ENCODE measurements at places on chromosomes 7 and 10.

DNA sequence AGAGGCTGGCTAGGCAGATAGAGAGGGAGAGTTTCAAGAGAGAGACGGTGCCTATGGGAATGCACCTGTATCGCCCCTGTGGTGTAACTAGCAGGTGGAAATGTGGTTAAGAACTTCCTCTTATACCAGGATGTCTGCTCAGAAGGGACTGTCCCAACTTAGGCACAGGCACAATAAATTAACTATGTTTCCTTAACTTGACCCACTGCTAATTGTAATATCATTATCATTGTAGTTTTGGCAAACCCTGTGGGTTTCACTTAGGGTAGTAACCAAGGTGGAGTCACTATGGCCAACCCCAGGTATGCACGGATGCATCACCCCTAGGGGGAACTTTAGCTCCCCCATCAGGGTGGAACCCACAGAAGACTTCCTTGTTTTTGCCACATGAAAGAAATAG is 455.7 kb downstream of the DGKB start:
- peak; percentile 1 for DNase-seq

- peak; percentile 52 for DNase-seq
Observed at GRCh38 chr7:73451780-73452398, 18.3 kb downstream of the FZD9 start.

DNA sequence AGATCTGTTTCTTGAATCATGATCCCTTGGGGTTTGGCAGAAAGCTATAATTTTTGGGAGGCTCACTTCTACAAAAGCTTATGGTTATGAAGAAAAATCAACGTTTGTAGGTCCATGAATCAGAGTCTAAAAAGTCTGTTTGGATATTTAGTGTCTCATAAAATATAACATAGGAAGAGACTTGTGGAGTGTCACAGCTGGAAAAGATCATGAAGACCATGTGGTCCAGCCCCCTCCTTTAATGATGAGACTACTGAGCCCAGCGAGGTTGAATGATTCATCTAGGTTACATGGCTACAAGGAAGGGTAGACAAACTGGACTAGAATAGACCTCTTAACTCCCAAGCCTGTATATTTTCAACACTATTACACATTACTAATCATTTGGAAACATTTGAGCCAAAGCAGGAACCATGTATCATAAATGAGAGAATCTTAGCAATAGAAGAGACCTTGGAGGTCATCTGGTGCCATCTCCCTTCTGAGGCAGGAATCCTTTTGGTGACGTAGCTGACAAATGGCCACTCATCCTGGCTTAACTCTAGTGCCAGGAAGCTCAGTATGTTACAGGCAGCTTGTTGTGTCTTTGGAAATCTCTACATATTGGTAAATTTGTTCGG is 152.5 kb downstream of the CREB5 start:
- no peak for DNase-seq

DNA sequence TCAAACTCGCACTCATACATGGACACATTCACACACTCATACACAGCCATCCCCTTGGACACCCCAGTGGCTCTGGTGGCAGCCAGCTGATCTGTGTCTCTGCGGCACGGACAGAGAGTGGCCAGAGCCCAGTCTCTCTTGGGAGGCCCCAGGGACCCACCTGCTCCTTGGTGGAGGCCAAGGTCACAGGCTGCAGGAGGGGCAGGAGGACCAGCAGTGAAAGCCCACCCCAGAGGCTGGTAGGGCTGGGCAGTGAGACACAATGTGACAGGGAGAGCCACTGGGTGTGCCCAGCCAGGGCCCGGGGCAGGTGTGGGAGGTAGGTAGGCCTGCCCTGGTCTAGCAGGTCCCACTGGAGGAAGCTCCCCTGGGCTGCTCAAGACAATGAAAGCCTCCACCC is 18.5 kb downstream of the SHH start:
- DNase-seq = no peak

DNA sequence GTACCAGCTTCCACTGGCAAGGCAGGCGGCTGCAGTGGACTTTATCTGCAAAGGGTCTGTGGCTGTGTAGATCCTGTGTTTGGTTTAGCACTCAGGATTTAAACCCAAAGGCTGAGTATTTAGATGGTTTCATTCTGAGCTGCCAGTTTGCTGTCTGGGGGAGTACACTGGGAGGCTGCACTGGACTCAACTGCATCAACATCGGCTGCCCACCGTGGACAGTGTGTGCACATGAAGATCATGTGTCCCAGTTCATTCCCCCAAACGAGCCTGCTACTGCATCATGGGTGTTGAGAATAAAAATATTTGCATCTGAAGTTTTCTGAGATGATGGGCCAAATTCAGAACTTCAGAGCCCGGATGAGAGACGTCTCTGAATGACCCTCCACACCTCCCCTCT is 328.6 kb upstream of the SHH start:
- DNase-seq = no peak

DNA sequence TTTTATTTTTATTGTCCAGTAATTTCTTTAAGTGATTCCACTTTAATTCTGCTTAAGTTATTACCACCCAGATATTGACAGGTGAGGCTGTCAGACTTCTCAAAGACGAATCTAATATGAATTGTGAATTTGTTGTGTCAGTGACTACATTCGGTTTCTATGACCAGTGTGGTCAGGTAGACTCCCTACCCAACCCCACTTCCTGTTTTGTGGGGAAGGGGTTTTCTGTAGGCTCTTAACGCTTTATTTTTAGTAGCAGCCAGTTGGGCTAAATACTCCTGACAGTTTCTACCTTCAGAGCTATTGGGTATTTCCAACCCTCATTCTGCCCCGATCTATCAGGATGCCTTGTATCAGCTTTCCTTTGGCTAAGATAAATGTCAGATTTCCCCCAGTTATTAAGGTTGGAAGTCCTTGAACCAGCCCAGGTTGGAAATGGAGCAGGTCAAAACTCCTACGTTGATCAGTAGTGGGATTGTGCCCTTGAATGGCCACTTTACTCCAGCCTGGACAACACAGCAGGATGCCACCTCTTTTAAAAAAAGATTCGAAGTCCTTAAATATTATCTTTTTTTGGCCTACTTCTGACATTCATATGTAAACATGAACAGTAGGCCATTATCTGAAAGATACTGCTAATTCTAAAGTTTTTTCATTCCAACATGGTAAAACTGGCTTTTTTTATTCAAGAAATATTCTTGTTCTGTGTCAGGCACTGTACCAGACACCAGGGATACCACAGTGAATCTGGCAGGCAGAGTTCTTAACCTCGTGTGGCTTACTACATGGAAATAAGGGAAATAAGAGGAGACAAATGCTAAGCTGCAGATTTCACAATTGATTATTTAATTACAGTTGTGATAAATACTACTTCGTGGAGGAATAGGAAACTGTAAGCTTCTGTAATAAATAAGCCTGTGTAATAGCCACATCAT is 133.3 kb upstream of the SAMD8 start:
- peak; percentile 76 for DNase-seq

Measured in activated CD4-positive, alpha-beta T cell treated with anti-CD3 and anti-CD28 coated beads, Interleukin-2, amount 50 U/mL, for 16 hours (primary cell).